H7 (cell line): ENCODE measurements at places on chromosomes 3 and 15. TPM values are rescaled to one million over a fixed set of nuclear protein-coding genes. Genes with fewer than 3 reads are reported as not detected.
A peak's percentile ranks its signal among the peaks of the same experiment; 100 is the strongest.

GRCh38 chr3:155664925-155665695 lies 79.8 kb downstream of the PLCH1 start:
- DNase-seq, result no peak

The CILP gene
- total RNA-seq, result not detected in 2 replicates

The PROS1 gene
- total RNA-seq, result 6.5 and 7.5 TPM in 2 replicates

GRCh38 chr3:184584464-184584891 lies 22.9 kb downstream of the EPHB3 start:
- DNase-seq, result peak; percentile 77

The SSUH2 gene
- 0.42 TPM in 1 of 2 replicates, not detected in the other for total RNA-seq

The AADAC gene
- not detected in 2 replicates for total RNA-seq

The ADGRG7 gene
- total RNA-seq, result not detected in 2 replicates

- peak; percentile 87 for DNase-seq
Measured at GRCh38 chr15:69523010-69524001, 70.7 kb downstream of the RPLP1 start.
